HAP-1 (cell line): ENCODE measurements at places on chromosomes 1 and 21.

DNA sequence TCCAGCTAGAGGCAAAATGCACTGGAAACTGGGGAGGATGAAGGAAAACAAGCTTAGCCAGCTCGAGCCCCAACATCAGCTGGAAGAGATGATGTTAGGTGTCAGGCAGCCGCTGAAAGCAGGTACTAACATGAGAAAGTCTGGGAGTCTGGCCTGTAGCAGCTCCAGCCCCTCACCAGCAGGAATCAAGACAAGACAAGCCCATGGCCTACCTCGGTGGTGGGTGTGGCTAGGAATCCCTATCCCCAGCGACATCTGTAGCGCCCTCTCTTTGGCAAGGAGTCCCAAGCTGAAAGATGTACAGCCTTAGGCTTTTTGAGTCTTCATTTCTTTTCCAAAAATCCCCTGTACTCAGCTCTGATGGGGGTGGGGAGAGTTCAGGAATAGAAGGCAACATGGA is 2.6 kb downstream of the DLGAP3 start:
- no peak for DNase-seq

- DNase-seq: no peak
These were observed 156.8 kb upstream of the KCND3 start for GRCh38 chr1:112146201-112146715.

GRCh38 chr1:38117444-38117887 is 70.9 kb upstream of the POU3F1 start:
- DNase-seq: no peak

GRCh38 chr1:196136396-196136795 is 471.8 kb downstream of the KCNT2 start:
- DNase-seq: no peak

DNA sequence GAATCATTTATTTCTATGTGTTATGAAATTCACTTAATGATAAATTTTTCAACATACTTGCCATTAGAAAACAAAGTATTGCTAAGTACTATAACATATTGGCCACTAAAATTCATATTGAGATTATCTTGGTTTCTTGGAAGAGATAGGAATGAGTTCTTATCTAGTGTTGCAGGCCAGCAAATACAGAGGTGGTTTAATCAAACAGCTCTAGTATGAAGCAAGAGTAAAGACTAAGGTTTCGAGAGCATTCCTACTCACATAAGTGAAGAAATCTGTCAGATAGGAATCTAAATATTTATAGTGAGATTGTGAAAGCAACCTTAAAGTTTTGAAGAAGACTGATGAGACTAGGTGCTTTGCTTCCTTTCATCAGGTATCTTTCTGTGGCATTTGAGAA is 37.9 kb upstream of the FOXE3 start:
- DNase-seq: no peak

- peak; percentile 81 for DNase-seq
These were observed 90.5 kb downstream of the LIPI start for GRCh38 chr21:14120091-14120734.

GRCh38 chr1:181789395-181789794 is 272.1 kb downstream of the ZNF648 start:
- DNase-seq: no peak

DNA sequence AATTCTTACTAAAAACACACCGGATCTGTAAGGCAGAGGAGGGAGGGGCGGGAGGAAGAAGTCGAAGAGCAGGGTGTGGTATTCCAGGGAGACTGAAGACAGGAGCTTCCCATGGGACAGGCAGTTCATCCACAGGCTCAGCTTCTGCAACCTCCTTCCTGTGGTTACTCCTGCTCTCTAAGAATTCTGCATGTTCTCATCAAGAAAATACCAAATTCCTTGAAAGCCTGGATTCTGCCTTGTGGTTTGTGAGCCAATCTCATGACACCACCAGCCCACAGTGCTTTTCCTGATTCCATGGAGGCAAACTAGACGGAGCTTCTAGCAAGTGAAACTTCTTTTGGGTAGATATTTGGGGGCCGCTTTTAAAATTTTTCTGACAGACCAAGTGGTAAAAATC is 1.1 kb upstream of the ST6GALNAC3 start:
- DNase-seq: no peak

DNA sequence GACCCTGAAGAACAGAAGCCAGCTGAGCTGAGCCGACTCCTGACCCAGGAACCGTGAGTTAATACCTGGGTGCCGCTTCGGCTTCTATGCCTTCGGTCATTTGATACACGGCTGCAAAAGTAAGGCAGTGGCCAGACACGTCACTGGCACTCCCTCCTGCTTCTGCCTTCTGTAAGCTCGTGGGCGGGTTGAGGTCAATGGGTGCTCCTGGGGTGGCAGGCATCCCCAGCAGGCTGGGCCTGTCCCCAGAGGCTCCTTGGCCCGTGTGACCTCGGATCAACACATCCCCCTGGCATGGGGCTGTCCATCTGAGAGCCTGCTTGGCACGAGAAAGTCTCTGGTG is 35.7 kb upstream of the COL6A1 start:
- DNase-seq: no peak

DNA sequence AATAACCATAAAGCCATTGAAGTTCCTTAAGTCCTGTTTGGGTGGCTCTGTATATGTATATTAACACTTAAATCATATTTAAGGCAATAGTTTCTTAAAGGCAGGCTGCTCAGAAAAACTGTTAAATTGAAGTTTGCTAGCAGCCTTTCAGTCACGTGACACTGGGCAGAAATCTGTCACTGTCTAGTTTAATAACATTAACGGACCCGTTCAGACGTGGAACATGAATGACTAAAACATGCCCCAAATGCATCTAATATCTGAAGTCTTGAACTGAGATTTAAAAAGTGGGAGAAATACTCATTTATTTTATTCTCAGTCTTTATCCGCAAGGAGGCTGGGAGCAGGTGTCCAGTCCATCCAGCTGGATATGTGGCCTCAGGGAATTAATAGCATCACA is 3.3 kb upstream of the SPATA1 start:
- no peak for DNase-seq

- DNase-seq: no peak
These were observed 8.3 kb downstream of the GPR37L1 start for GRCh38 chr1:202130816-202131522.

DNA sequence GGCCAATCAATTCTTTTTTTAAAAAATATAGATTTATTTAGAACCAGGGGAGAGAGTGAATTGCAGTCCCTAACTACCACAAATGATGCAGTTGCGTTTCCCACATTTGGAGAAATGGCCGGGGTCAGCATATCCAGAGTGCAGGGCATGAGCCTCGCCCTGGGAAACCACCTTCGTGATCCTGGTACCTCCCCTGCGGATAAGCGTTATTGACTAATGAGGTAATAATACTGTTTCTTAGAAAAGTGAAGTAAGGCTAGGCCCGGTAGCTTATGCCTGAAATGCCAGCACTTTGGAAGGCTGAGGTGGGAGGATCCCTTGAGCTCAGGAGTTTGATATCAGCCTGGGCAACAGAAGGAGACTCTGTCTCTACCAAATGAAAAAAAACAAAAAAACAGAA is 111.5 kb upstream of the SLC45A1 start:
- no peak for DNase-seq

- DNase-seq: peak; percentile 31
These were observed 10.5 kb upstream of the RNPC3 start for GRCh38 chr1:103514920-103515503.

DNA sequence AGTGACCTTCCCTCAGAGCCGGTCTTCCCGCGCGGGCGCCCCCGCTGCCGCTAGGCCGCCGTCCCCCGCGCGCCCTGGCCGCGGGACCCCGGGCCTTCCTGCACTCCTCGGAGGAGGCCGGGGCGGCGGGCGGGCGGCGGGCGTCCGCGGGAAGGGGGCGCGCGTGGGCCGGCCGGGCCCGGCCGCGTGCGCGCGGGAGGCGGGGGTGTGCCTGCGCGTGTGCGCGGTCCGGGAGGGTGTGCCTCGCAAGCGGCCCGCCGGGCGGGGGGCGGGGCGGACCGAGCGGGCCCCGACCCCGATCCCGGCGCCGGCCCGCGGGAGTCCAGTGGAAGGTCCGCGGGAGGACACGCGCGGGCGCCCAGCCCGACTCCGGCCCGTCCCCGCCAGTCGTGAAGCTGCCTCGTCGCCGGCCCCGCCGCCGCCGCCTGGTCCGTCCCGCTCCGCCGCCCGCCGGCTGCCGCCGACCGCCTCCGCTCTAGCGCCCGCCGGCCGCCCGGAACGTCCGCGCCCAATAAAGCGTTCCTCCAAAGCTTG is 438 bp downstream of the MRPS6 start:
- peak; percentile 44 for DNase-seq

DNA sequence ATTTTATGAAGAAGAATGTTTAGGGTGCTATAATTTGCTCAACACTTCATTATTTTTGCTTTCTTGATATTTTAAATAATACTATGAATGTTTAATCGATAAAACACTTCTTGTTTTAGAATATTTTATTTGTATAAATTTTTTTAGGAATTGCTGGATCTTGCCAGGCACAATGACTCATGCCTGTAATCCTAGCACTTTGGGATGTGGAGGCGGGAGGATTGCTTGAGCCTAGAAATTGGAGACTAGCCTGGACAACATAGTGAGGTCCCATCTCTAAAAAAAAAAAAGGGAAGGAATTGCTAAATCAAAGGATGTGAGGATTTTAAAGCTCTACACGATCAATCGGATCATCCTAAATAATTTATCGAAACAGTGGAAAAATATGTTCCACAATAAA is 17.6 kb downstream of the RNF11 start:
- no peak for DNase-seq

DNA sequence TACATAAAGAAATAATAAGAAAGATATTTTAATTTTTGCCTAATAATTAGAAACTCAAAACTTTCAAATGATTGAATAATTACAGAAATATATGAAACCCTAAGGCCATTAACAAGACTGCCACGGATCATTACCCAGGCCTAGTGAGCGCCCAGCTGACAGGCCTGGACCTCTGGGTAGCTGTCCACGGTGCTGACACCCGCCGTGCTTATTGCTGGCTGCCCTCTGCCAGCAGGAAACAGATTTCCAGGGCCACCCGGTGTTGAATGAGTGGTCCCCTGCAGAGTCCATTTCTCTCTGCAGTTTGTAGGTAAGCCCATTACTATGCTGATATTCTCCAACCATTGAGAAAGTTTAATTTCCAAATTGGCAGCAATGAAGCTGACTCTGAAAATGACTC is 254.4 kb upstream of the GJB5 start:
- DNase-seq: peak; percentile 51

- DNase-seq: peak; percentile 73
These were observed 49.8 kb downstream of the KIRREL1 start for GRCh38 chr1:158043232-158043631.

- peak; percentile 35 for DNase-seq
These were observed 25.2 kb downstream of the CDC42 start for GRCh38 chr1:22077728-22078127.

DNA sequence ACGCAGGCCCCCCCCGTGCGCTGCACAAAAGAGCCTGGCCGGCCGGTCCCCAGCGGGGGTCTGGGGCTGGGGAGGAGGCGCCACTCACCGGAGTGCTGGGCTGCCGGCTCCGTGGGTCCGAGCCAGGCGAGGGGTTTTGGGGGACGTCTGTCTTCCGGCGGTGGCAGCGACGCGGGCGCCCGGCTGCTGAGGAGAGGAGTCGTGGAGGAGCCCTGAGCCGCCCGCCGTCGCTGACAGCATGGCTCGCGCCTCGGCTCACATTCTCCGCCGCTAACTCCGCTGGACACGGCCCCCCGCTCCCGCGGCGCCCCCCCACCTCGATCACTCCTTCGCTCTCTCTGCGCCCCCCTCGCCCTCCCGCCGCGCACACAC is 649 bp downstream of the AHDC1 start:
- DNase-seq: peak; percentile 58

DNA sequence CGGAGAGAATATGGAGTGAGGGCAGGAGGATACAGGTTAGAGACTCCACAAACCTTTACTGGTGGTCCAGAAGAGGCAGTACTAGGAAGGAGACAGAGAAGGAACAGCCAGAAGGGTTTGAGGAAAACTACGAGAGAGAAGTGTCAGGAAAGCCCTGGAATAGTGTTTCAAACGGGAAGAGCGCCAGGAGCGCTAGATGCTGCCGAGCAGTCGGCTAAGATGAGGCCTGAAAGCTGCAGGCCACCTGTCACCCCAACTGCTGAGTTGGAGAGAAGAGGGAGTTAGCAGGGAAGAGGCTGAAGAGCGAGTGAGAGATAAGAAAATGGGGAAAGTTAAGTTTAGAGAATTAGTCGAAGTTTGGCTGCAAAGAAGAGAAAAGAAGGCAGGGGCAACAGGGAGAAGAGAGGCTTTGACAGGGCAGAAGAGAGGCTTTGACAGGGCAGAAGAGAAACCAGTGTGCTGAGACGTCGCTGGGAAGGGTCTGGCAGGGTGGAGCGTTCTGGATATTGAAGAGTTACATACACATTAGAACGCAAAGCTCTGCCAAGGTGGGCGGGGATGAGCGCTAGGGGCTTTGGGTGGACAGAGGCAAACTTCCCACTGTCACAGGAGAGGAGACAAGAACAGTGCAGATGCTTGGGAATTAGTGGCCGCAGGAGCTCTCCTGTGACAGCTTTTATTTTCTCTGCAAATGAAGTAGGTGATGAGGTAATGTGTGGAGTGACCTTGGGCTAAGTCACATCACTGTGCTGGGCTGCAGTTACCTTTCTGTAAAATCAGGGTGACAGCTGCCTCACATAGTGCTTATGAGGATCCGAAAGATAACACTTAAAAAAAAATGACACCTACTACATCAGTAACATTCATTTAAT is 31.2 kb downstream of the PCSK9 start:
- no peak for DNase-seq

DNA sequence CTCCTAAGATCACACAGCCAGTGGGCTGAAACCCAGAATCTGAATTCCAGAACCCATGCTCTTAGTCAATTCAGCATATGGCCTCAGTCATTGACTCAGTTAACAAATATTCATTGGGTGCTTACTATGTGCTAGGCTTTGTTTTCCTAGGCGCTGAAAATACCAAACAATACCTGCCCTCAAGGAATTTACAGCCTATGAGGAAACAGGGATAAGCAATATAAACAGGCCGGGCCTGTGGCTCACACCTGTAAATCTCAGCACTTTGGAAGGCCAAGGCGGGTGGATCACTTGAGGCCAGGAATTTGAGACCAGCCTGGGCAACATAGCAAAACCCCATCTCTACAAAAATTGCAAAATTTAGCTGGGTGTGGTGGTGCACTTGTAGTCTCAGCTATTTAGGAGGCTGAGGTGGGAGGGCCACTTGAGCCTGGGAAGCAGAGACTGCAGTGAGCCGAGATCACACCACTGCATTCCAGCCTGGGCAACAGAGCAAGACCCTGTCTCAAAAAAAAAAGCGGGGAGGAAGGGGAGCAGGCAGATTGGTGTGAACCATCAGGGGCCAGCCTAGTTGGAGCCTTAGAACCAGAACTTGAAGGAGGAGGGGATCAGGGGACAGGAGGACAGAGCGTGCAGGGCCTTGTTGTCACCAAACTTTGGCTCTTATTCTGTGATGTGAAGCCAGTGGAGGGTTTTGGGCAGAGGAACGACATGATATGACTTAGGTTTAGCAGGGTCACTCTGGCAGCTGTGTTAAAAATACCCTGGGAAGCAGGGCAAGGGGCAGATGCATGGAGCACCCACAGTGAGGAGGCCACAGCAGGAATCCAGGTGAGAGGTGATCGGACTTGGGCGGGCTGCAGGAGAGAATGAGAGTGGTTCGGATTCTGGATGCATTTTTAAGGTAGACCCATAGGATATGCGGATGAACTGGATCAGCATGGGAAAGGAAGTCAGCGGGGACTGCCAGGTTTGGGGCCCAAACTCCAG is 5.8 kb downstream of the TINAGL1 start:
- no peak for DNase-seq
